ENCODE measurements at places on chromosomes 1 and 21. TPM values are rescaled to one million over a fixed set of nuclear protein-coding genes. Genes with fewer than 3 reads are reported as not detected.

Gene PRR9
- total RNA-seq, result not detected

Gene PRAMEF9
- total RNA-seq, result not detected

DNA sequence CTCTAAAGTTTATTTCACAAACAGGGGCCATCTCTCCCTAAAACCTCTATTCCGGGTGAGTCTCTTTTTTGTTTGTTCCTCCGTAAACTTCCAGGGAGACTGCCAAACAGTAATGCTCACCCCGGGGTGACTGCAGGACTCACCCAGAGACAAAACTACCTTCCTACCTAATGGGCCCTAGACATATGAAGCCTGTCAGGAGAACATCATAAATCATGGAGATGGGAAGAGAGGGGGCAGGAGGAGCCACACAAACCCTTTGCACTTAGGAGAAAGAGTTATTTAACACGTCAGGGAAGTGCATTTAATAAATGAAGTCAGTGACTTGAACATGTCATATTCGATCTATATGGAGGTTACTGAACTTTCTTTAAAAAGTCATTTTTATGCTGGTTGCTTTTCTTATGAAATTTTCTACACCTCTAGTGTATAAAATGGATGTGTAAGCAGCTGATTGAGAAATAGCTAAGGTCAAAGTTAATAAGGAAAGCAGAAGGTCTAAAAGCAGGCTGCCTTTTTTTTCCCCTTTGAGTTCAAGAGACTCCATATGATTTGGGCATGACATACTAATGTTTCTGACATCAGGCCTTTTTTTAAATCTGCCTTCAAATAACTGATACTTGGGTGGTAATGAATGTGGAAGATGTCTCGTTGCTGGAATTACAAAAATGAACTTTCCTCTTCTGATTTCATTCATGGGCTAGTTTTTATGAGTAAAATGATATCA is 286.9 kb upstream of the USP25 start:
- no peak for DNase-seq

- DNase-seq, result no peak
Observed at GRCh38 chr1:15762546-15762945, 4.0 kb downstream of the FBLIM1 start.

DNA sequence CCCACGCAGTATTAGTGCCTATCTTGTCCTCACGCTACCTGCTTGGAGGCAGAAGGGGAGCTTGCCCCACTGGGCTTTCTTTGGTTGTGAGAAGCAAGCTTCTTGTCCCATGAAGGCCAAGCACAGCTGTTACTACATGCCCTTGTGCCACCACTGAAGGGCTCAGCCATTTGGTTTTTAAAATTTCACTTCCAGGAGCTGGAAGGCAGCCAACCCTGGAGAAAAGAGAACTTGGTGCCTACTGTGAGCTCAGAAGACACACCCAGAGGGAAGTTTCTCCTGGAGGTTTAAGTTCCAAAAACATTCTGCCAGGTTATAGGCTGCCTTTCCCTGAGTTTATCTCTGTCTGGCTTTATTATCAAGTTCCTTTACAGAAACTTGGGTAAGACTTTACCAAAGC is 187.4 kb downstream of the SLC35F3 start:
- no peak for DNase-seq
